ENCODE measurements at places on chromosomes 7 and 10. TPM values are rescaled to one million over a fixed set of nuclear protein-coding genes. Genes with fewer than 3 reads are reported as not detected.

Gene SYCE1
- total RNA-seq = 0.07 TPM

Gene EMX2
- not detected for total RNA-seq

Gene TAC1
- total RNA-seq = not detected

Gene STN1
- 28.6 TPM for total RNA-seq

Gene STOX1
- 0.13 TPM for total RNA-seq

Gene IGFBP1
- total RNA-seq = 10.2 TPM

Gene NPFFR1
- not detected for total RNA-seq

Gene TMEM140
- total RNA-seq = 17.7 TPM

Gene EGR2
- total RNA-seq = 1.7 TPM

Gene PILRA
- total RNA-seq = not detected

Data from smooth muscle cell of the pulmonary artery (primary cell).